ENCODE measurements at places on chromosomes 16 and 17. TPM values are rescaled to one million over a fixed set of nuclear protein-coding genes. Genes with fewer than 3 reads are reported as not detected.

LITAFD gene
- not detected for total RNA-seq

CDH13 gene
- total RNA-seq, result 4.8 TPM

BCO1 gene
- not detected for total RNA-seq

KRTAP4-6 gene
- total RNA-seq, result not detected

GRB7 gene
- 1.9 TPM for total RNA-seq

FADS6 gene
- total RNA-seq, result 0.83 TPM

SDK2 gene
- 36.8 TPM for total RNA-seq

SHCBP1 gene
- total RNA-seq, result 1.8 TPM

SLC2A4 gene
- 36.3 TPM for total RNA-seq

BAIAP3 gene
- total RNA-seq, result 7.4 TPM

SNN gene
- total RNA-seq, result 34.9 TPM

CACNB1 gene
- total RNA-seq, result 27.6 TPM

MAF gene
- 18.7 TPM for total RNA-seq

CD300LB gene
- total RNA-seq, result not detected

GPR139 gene
- total RNA-seq, result not detected
